ENCODE measurements at places on chromosomes 7 and 10.

DNA sequence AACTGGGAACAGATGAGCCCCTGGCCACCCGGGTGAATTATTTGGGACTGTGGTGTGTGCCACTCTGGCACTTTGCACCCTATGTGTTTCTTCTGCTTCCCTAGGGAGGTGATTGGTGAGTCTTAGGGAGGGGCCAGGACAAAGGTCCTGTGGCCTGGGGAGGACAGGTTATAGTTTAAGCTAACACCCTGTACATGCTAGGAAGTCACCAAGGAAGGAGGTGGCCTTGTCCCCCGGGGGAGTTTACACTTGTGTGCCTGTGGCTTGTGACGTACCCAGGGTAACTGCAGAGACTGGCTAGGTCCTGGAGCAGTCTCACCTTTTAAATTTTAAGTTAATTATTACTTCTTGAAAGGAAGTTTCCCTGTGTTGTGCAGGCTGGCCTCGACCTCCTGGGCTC is 196.2 kb downstream of the BAMBI start:
- no peak for DNase-seq

GRCh38 chr10:12733271-12733670 is 268.2 kb downstream of the CCDC3 start:
- no peak for DNase-seq

DNA sequence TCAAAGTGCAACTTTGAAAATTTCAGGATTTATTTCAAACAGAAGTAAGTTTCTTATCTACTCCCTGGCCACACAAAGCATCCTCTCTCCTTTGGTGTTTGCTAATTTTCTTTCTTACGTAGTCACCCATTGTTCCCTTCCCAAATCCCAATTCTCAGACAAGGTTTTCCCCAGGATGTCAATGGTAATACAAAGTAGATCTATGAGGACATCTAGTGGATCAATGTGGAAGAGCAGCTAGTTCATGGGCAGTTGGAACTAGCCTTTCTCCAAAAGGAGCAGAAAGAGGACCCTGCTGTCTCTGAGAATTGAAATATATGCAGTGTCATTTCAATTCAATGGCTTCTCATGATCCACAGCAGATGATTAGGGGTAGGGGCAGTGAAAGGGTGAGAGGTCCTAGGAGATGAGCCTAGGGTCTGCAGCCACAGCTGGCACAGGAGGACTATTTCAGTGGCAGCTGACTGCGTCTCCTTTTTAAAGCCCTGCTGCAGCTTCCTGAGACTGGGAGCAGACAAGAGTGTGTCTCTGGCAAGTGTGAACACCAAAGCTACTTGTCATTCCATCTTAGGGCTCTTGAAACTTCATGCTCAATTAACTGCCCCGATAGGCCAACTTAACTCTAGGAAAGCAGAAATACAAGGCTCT is 632.6 kb downstream of the KCNMA1 start:
- DNase-seq: peak; percentile 14

DNA sequence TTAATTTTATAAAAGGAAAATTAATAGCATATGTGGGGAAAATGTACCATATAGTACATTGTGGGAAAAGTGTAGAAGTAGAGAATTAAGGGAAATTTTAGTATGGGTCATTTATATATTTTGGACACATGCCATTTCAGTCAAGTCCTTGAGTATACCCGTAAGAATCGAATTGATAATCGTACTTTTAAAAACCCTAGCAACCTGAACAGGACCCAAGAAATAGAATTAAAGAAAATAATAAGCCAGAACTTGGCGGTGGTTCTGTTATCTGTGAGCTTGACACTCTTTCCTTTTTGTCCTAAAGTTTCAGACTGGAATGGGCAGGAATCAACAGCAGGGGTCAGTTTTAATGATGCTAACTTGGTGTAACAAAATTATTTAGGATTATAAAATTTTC is 221.0 kb downstream of the CDK14 start:
- DNase-seq: no peak

DNA sequence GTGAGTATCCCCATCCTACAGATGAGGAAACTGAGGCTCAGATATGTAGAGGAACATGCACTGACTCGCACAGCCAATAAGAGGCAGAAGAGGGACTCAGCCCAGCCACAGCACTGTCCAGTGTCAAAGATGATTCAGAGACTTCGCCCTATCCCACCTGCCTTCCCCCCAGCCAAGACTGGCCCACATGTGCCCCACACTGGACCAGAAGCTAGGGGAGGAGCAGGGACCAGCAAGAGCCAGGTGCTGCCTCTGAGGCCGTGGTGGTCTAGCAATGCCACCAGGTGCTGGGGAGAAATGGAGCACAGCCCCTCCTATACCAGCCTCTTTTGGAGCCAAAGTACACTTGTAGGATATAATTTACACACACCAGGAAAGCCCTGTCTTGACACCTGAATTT is 22.3 kb downstream of the GRID1 start:
- no peak for DNase-seq

DNA sequence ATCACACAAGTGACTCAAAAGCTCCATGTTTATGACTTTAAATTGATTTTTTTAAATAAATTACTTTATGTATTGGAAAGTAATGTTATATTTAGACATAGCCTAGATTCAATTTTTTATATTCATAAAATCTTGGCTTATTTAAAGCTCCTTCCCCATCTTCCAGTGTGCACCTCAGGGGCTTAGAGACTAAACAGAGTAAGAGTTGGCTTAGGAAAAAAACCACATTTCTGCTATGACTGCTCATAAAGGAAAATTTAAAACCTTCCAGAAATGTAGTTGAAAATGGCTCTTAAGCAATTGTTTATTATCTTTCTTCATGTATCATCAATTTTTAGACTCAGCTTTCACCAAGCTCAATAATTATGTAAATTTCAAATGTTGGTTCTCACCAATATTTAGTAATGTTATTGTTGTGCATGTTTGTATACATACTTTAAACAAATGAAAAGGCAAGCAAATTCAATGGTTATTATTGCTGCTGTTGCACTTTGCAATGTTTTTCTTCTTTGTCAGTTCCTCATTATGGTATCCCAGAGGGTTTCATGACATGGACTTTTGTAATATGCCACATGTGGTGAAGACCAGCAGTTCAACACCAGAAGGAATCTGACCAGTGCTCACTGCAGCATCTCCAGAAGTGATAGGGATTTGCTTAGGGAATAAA is 700.1 kb upstream of the ANKRD30A start:
- DNase-seq: no peak

DNA sequence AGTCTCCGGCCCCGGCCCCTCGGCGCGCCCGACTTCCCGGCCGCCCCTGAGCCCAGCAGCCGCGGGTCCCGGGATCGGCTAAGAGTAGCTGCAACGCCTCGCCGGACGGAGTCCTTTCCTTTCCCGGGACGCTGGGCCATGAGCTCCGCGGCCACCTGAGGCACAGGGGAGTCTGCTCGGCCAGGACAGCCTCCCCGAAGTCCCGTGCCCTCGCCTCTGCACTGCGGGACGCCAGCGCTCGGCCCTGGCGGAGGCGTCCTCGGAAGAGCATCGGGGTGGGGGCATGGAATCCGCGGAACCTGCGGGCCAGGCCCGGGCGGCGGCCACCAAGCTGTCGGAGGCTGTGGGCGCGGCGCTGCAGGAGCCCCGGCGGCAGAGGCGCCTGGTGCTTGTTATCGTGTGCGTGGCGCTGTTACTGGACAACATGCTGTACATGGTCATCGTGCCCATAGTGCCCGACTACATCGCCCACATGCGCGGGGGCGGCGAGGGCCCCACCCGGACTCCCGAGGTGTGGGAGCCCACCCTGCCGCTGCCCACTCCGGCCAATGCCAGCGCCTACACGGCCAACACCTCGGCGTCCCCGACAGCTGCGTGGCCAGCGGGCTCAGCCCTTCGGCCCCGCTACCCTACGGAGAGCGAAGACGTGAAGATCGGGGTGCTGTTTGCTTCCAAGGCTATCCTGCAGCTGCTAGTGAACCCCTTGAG is 502 bp downstream of the SLC18A3 start:
- no peak for DNase-seq

GRCh38 chr7:55508221-55509011 is 63.9 kb downstream of the VOPP1 start:
- no peak for DNase-seq

DNA sequence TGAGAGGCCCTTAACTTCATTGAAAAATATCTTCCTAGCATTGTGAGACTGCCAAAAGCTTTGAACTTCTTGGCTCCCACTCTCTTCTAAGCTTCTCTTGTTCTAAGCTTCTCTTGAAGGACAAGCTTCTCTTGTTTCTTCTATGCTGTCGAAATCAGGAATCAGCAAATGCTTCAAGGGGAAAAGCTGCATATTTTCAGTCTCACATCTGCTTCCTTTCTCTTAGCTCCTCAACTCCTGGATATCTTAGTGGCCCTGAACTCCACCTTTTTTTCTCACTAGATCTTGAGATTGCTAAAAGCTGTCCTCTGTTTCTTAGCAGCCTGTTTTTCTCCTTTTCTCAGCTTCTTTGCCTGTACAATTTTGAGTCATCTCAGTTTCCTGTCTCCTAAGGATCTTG is 73.0 kb downstream of the NEUROD6 start:
- no peak for DNase-seq

- DNase-seq: no peak
Observed at GRCh38 chr10:8113616-8114015, 59.1 kb downstream of the GATA3 start.

DNA sequence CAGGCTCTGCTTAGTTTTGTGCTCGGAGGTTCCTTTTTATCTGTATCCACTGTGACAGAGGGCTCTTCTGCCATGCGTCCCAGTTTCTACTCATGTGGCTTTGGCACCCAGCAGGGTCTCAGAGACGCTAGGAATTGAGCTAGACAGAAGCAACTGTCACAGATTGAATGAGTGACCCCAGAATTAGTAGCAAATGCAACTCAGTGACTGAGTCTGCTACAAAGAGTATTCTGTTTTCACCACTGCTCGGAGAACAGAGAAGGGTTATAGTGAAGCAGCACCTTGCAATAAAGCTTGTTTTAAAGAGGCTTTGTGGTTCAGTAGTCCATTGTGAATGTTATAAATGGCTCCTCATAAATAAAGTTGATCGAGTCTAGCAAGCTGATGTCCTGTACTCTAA is 113.2 kb downstream of the DNAH11 start:
- DNase-seq: no peak

DNA sequence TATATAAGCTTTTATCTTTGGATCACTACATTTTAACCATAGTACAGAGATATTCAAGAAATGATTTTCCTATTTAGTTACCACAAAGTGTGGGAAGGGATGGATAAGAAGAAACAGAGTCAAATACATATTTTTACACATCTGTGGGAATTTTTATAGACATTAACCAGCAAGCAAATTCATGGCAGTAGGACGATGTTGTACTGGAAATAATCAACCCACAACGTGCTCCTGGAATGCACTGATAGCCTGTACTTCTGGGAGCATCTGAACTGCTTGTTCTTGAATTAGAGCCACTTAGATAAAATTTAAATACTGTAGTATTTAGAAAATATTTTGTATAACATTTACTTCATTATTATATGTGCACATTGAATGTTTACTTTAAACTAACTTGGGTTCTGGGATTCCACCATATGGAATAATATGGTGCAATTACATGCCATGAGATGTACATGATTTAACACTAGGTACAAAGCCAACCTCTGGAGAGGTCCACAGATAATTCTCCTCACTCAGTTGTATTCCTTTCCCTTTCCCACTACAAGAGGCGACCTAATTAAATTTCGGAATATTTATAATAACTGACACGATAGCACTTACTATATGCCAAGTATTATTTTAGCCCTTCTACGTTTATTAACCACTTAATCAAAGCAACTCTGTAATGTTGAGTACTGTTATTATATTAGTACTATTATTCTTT is 164.9 kb upstream of the HGF start:
- DNase-seq: no peak
